Upper lobe of left lung (tissue), 6 donors: ENCODE measurements at places on chromosomes 5 and 9. TPM values are rescaled to one million over a fixed set of nuclear protein-coding genes. Genes with fewer than 3 reads are reported as not detected.

- peak overlapping the region; percentile 64 for H3K27ac ChIP-seq
- no peaks in the 10 kb centered on the region for H3K27me3 ChIP-seq
- H3K4me1 ChIP-seq: peaks cover 4% of the 10 kb centered on the region
- H3K36me3 ChIP-seq: peaks cover 16% of the 10 kb centered on the region
- no peak overlapping the region for H3K4me3 ChIP-seq
Measured at GRCh38 chr9:98241357-98242300, 13.8 kb downstream of the TBC1D2 start.

DNA sequence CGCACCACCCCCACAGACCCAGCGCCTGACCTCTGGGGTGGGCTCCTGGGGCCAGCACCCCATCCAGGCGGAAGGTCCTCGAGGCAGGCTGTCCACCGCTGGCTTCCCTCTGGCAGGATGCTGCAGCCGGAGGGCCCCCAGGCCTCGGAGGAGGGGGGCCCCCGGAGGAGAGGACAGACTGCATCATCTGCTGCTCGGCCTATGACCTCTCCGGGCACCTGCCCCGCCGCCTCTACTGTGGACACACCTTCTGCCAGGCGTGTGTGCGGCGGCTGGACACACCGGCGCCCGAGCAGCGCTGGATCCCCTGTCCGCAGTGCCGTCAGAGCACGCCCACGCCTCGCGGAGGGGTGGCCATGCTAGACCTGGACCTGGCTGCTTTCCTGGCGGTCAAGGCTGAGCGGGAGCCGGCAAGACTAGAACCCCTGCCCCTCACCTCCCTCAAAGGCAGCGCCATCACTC, 1.2 kb downstream of the RNF224 start:
- peaks cover 8% of the 10 kb centered on the region for H3K4me1 ChIP-seq
- H3K4me3 ChIP-seq: no peak overlapping the region

DNA sequence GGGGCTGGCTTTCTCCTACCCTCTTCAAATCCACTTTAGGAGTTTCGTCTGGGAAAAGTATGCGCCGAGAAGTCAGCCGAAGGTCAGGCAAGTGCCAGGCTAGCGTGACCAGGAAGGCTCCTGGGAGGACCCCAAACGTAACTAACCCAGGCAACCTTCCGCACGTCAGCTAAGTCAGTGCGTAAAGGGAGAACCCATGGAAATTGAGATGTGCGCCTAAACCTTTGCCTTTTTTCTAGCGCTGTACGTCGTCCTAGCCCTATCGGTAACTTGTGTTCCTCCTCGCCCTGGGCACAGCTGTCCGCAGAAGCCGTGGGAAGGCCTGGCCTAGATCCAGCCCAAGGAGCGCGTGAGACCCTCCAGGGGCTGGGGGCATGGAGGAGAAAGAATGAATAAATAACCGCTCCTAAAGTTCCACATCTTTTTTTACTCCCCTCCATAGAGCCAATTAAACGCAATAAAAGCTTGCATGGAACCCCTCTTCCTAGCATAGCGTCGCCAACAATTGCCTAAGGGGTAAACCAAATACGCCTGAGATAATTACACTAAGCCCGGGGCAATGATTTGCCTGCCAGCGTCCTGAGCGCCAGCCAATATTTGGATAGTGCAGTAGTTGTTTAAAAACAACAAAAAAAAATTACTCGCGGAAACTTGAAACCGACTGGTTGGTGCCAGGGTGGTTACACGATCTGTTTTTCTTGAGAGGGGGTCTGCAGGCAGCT, 4.0 kb upstream of the FOXB2 start:
- no peaks in the 10 kb centered on the region for H3K36me3 ChIP-seq
- H3K27me3 ChIP-seq: peaks cover 92% of the 10 kb centered on the region
- no peak for DNase-seq
- H3K27ac ChIP-seq: no peak overlapping the region
- H3K4me3 ChIP-seq: no peak overlapping the region

The GALNT12 gene
- total RNA-seq: 18.2 TPM
